SJCRH30 (cell line): ENCODE measurements at places on chromosomes 12 and 14. TPM values are rescaled to one million over a fixed set of nuclear protein-coding genes. Genes with fewer than 3 reads are reported as not detected.

Gene ETFBKMT
- 0.49 and 1.0 TPM in 2 replicates for total RNA-seq

Gene TAS2R19
- 2.5 and 4.5 TPM in 2 replicates for total RNA-seq

Gene PZP
- total RNA-seq: not detected in 2 replicates

Gene ARMH4
- 0.45 and 1.3 TPM in 2 replicates for total RNA-seq

Gene MANSC4
- not detected in 2 replicates for total RNA-seq

Gene TDRD9
- total RNA-seq: not detected in 2 replicates

Gene DIP2B
- total RNA-seq: 36.9 and 37.1 TPM in 2 replicates

Gene FOXN3
- 45.8 and 49.7 TPM in 2 replicates for total RNA-seq

- peak; percentile 95 for DNase-seq
Measured at GRCh38 chr14:23057757-23058653, 685 bp upstream of the CDH24 start.

DNA sequence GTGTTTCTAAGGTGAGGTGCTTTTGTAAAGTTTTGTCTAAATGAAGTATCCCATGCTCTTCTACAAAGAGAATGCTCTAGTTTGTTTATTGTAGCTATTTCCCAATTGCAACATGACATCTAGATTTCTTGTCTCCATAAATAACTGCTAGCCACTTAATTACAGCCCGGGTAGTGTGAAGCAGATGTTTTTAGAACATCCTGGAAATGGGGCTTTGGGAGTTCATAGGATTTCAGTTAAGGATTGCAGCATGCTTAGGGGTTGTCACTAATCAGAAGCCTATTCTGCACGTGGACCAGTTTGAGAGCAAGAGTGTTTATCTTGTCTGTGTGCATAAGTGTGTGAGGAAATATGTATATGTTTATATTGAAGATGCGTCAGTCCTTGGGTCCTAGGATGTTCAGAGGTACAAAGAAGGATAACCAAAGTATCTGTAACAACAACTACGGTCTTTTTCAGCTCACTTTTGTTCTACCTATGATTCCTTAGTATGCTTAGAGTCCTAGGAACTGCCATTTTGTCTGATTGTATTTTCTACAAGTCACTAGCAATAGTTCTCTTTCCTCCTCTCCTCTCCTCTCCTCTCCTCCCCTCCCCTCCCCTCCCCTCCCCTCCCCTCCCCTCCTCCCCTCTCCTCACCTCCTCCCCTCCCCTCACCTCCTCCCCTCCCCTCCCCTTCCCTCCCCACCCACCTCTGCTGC lies 135.3 kb downstream of the ACSS3 start:
- no peak for DNase-seq

- no peak for DNase-seq
Measured at GRCh38 chr12:39685854-39686657, 66.5 kb upstream of the ABCD2 start.

DNA sequence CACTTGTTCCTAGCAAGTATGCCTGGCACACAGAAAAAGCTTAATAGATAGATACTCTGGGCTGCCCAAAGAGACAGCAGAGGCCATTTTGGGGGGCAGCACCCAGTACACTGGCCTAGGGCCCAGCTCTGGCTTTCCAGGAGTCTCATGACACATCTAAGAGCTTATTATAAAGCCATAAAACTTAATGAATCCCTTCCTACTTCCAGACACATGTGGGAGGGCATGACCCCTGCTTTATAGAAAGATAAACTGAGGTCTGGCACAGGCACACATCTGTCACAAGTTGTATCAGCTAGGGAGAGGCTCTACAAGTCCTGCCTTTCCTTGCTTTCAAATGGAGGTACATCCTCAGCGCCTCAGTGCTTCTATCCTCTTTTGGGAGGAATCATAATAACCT lies 27.1 kb downstream of the FMNL3 start:
- no peak for DNase-seq

GRCh38 chr14:28116716-28117115 lies 649.9 kb upstream of the FOXG1 start:
- DNase-seq: no peak

- DNase-seq: no peak
Measured at GRCh38 chr12:59240048-59240447, 319.7 kb upstream of the LRIG3 start.

DNA sequence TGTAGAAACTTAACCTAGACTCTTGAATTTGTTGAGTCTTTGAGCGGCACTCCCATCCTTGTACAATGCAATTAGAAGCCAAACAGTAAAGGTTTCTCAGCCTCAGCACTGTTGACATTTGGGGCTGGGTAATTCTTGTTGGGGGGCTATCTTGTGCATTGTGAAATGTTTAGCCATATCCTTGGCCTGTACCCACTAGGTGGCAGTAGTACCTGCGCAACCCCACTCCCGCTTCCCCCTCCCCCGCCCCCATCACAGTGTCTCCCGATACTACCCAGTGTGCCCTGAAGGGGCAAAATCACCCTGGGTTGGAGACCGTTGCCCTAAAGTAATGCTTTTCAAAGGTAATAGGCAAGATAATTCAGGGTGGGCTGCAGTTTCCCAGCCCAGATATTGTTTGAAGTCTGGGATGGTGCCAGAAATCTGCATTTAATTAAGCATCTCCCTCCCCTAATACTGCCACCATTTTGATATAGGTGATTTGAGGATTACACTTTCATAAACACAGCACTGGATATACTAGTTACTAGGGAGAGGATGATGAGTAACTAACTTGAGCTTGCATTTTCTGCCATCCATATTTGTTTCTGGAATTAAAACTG lies 1.8 kb downstream of the COX6A1 start:
- DNase-seq: peak; percentile 73

- DNase-seq: no peak
Measured at GRCh38 chr14:52833891-52834290, 42.5 kb upstream of the GNPNAT1 start.

DNA sequence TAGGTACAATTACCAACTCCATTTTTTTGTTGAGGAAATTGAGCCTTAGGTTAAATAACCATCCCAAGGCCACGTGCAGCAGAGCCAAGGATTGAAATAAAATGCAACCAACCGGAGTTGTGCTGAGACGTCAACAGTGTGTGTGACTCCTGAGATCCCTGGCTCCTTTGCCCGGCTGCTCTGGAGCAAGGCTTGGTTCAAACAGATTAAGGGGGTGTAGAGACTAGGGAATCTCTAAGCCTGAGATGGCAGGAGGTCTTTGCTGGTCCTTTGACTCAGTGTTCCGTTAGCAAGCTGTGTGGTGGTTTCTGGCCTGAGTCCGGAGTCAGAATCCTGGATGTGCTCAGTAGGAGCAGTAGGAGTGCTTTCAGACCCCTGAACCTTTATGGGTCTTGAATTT lies 1.4 kb upstream of the SLC8A3 start:
- no peak for DNase-seq

DNA sequence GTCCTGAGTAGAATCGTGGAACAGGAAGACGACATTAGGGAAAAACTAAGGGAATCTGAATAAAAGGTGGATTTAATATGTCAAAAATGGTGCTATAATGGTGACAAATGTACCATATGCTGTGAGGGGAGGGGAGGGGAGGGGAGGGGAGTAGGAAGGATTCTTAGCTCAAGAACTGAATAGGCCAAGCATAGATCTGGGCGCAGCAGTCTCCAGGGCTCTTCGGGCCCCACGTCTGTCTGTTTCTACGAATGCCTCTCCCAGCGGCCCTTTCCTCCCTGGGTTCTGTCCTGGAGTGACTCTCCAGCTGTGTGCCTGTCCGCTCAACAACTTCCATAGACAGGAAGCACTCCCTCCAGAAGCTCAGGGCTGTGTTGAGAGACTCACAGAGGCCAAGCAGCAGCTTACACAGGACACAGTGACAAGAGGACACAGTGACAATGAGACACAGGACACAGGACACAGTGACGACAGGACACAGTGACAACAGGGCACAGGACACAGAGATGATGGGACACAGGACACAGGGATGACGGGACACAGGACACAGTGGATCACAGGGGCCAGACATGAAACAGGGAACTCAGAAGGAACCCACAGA lies 42.4 kb upstream of the PPP2R5C start:
- no peak for DNase-seq

- DNase-seq: peak; percentile 63
Measured at GRCh38 chr12:126784328-126784921, 1482.5 kb upstream of the TMEM132C start.

DNA sequence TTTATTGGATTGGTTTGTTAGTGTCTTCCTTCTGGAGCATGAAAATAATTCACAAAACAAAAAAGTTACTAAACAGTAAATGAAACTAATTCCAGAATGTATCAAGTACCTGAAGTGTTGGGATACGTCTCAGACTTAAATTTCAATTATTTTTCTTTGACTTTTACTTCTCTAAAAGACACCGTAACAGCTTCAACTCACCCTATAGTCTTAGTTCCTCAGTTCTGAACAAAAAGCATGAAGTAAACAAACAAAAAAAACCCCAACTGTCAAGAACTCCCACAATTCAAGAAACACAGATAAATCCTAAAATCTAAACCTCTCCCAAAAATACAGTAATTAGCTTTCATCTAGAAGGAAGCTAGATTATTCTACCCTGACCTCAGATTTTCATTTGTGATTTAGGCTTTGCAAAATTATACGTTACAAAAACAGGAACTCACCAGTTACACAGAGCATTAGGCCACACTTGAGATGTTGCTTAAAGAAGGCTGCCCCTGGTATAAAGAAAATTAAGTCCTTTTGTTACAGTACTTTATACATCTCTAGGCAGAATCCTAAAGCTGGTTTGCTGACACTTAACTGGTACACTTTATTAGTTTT lies 10.2 kb downstream of the HEATR5A start:
- no peak for DNase-seq

DNA sequence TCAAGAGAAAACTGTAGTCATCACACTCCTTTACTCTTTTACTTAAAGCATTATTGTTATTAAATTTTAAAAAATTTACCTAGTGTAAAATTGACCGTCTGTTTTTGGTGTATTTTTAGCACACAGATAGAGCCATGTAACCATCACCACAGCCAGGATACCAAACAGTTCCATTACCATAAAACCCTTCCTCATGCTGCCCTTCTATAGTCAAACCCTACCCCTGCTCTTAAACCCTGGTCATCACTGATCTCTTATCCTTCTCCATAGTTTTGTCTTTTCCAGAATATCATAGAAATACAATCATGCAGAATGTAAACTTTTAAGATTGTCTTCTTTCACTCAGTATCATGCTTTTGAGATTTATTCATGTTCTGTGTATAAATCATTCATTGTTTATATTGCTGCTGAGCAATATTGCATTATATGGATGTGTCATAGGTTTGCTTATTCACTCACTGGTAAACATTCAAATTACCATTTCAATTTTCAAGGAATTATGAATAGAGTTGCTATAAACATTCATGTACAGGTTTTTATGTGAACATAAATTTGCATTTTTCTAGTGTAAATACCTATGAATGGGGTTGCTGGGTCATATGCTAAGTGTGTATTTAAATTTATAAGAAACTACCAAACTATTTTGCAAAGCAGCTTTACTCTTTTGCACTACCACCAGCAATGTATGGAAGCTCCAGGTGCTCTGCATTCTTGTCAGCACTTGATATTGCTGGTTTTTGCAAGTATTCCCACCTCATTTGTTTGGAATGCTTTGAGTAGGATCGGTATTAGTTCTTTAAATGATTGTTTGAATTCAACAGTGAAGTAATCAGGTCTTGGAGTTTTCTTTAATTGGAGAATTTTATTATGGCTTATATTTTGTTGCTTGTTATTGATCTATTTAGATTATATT lies 125.5 kb downstream of the LMNTD1 start:
- no peak for DNase-seq

DNA sequence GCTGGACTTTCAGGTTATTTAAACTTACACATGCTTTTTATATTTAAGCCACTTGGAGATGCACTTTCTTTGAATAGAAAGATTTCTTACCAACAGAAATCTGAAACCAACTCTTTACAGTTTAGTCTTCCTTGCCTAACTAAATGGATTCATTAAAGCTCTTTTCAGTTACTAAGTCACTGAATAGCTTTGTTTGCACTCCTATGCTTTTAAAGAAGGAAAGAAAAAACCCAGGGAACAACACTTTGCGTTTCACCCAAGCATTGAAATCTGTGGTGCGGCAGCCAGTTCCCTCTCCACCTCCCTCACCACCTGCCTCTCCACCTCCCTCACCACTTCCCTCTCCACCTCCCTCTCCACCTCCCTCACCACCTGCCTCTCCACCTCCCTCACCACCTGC lies 70.3 kb downstream of the RIMBP2 start:
- DNase-seq: no peak

GRCh38 chr14:99541677-99542470 lies 60.7 kb downstream of the CCNK start:
- peak; percentile 40 for DNase-seq

GRCh38 chr12:15963271-15963670 lies 52.1 kb downstream of the DERA start:
- DNase-seq: no peak

DNA sequence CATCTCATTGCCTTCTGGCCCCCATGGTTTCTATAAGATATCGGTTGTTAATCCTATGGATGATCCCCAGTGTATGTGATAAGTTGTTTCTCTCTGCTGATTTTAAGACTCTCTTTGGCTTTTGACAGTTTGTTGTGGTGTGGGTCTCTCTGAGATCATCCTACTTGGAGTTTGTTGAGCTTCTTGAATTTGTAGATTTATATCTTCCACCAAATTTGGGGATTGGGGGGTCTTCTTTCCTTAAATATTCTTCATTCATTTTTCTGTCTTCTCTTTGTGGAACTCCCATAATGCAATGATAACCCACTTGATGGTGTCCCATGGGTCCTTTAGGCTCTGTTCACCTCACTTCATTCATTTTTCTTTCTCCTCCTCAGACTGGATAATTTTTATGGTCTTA lies 20.0 kb upstream of the BBS10 start:
- DNase-seq: no peak

DNA sequence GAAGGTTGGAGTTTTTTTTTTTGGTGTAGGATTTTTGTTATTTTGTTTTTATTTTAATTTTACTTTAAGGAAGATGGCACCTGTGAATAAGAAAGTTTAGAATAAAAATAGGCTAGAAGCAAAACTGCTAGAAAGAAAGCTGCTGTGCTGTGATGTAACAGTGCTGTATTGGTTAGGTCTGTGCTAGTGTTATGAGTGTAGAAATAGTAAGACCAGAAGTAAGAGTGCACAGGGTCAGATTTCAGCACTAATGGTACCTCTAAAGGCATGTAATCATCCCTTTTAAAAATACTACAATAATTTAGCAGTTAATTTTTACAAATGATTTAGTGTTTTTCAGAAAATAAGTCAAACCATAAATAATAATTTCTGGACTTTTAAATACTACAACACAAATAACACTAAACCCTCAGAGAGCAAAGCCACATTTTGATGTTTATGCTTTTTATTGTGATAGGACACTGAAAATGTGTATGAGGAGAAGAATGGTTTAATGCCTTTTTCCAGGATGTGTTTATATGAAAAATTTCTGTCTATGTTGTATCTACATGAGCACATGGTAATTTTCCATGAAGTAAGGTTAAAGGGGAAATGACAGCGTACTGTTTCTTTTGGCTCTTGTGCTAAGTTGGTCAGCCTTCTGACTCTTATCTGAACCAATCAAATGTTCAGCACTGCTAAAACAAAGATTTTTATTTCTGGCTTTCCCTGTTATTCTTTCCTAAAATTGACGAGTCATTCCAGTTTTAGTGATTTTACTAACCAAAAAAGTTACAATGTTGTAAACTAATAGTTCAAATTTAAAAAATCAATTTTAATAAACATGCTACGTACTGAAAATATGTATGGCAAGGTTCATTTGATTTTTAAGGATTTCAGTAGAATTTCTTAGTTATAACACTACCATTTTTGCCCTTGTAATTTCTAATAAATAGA lies 96.1 kb downstream of the PPHLN1 start:
- no peak for DNase-seq
